CD4-positive, alpha-beta T cell treated with Interleukin-2 at 100 ng/mL for 4 hours (primary cell): ENCODE measurements at places on chromosomes 12 and 14.

DNA sequence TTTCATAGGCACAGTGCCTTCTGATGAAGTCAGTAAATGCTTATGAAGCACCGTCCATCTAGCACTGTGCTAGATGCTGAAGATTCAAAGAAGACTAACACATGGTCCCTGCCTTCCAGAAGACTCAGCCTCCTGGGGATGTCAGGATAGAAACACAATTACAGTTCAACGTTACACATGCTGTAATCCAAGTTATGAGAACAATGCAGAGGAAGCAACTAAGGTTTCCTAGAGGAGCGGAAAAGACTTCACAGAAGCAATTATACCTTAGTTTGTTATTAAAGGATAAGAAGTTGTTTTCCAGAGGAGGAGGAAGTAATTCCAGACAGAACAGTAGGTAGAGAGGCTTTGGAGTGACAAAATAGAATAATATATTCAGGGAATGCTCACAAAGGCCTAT is 66.9 kb upstream of the FGD4 start:
- DNase-seq = no peak

DNA sequence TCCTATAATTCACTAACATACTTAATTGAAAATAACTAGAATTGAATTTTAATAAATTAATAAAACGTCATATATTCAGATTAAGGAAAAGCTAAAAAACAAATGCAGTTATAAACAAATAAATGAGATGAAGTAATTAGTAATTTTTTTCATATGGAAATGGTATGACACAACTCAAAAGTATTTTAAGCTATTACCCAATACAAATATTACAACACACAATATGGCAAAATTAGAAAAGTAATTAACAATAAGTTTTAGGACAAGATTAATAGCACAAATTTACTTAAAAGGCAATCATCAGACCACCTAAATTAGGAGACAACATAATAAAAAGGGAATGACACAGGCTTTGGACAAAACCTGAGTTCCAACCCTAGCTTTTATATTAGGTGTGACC is 81.7 kb downstream of the EEA1 start:
- no peak for DNase-seq

DNA sequence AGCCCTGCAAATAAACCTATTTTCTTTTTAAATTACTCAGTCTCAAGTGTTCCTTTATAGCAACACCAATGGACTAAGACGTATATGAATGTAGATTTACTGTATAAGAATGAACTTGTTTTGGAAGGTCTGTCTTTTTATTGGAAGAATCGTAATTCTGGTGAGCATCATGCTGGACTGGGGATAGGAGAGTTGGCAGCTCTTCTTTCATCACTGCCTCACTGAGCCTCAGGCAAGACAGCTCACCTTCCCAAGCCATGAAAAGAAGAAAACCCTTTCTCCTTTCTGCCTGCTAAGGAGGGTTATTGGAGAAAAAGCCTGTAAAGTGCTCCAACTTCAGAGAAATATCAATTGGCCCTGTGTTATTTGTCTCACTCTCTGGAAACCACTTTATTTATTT is 9.1 kb upstream of the RNF34 start:
- no peak for DNase-seq

DNA sequence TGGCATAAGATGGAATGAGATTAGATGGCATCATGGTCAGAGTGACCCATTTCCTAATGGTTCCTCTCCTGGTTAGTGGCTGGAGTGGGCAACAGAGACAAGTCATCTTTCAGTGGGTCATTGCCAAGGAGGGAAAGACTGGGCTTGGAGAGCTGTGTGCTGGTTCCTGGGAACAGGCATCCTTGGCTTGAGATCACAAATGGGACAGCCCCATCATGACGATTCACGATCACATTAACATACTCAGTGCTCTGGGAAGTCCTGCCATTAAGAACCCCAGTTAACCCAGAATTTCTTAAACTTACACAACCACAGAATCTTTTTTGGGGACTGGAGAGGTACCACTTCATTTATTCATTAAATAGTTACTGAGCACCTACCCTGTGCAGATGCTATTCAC is 27.3 kb downstream of the CHST11 start:
- no peak for DNase-seq

DNA sequence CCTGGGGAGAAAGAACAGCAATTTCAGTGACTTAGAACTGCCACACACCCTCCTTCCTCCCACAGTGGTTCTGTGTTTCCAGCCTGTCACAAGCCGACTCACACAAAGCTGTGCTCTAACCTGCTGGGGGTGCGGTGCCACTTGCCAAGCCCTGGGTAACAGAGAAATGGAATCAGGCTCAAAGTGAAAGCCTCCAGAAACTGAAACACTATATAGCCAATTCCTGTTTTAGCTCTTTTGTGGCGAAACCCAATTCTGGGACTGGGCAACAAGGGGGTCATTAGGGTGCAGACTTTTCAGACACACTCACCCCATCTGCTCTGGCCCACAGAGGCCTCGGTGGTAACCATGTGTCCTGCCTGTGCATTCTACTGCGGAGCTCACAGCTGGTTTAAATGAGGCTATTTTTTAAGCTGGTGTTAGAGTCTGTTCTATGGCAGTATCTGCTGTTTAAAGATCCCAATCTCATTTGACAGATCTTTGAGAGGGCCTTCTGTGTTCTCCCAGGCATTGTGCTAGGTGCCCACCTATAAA is 15.2 kb upstream of the ACTR6 start:
- no peak for DNase-seq

DNA sequence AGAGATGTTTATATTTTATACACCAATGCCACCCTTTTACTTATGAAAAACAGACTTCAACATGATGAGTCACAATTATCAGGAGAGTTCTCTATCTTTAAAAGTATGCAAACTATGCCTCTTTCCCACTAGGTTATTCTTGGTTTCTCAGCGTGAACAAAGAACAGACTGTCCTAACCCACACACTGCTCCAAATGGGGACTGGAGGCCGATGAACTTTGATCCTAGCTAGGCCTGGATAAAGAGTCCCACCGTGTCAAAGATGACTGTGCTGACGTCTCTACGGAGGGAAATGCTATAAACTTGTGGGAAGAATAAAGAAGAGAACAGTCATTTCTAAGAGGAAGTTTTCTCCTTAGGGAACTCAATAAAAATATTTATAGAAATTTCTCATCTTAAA is 160.1 kb downstream of the EPS8 start:
- DNase-seq = no peak
